DND-41 (cell line): ENCODE measurements at places on chromosomes 11 and 22.

- H3K4me1 ChIP-seq, result no peaks in the 10 kb centered on the region
- H3K27ac ChIP-seq, result no peak overlapping the region
- DNase-seq, result no peak
- H3K36me3 ChIP-seq, result no peaks in the 10 kb centered on the region
Measured at GRCh38 chr11:57260937-57261783, 24.1 kb upstream of the APLNR start.

GRCh38 chr22:23180301-23180892, at the start of gene BCR:
Gene BCR (plus strand): TSS chr22:23180509. CDS start chr22:23180961, 452 bp downstream.
- peaks cover 32% of the 10 kb centered on the region for H3K36me3 ChIP-seq
- H3K4me1 ChIP-seq, result peaks cover 59% of the 10 kb centered on the region
- peak within 1 kb of the TSS; percentile 87 for H3K4me3 ChIP-seq
- DNase-seq, result peak; percentile 62
- H3K27me3 ChIP-seq, result no peaks in the 10 kb centered on the region

GRCh38 chr11:34091825-34092224, 13.6 kb upstream of the NAT10 start:
- DNase-seq, result no peak
- H3K4me1 ChIP-seq, result no peaks in the 10 kb centered on the region
- no peak overlapping the region for H3K27ac ChIP-seq
- no peaks in the 10 kb centered on the region for H3K27me3 ChIP-seq
- H3K4me3 ChIP-seq, result no peak overlapping the region

DNA sequence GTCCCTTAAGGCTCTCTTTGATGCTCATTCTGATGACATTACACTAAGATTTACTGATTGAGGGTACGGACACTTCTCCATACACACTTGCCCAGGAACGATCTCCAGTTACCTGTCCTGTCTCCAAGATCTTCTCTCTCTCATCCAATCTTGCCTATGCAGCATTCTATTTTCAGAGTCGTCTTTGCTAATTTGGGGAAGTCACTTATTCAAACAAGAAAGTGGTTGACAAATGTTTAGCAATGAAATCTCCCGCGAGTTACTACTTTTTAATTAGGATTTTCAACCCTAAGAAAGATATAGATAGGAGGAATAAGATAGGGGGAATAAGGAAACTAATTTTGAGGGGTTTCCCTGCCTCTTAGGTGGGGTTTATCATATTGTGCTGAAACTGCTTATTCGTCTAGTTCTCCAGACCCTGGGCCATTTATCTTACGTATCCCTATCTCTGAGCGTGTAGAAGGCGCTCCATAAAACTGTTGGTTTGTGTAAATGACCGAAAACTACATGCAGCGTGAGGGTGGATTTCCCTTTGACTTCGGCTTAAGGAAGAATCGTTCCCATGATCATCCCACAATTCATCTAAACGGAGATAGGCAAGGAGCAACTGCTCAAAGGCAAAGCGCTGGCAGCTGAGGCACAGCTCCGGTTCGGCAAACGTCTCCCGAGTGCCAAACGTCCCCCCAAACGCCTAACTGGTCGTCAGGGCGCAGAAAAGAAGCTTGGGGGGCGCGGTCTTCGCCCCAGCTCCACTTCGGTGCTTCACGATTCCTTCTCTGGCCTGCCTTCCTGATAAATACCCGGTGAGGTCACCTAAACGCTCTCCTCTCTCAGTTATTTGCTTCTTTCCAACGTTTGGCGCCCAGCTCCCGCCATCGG, 804 bp downstream of the APIP start:
- peak overlapping the region; percentile 93 for H3K4me3 ChIP-seq
- DNase-seq, result no peak
- peak overlapping the region; percentile 91 for H3K27ac ChIP-seq
- H3K27me3 ChIP-seq, result no peaks in the 10 kb centered on the region
- peaks cover 16% of the 10 kb centered on the region for H3K36me3 ChIP-seq

DNA sequence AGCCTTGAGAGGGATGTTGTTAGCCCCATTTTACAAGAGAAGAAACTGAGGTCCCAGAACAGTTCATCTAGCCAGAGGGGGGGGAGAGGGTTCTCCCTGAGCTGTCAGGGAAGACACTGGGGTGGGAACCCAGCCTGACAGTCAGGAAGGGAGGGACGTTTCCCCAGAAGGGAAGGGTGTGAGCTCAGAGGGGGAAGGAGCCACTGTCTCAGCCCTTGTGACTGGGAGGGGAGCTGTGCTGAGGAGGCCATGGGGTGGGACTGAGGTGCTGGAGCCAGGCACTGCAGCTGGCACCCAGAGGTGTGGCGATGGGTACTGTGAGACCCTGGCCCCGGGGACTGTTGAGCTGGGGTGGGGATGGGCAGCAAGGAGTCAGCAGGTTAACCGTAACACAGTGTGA, 35.7 kb downstream of the DAGLA start:
- no peaks in the 10 kb centered on the region for H3K27me3 ChIP-seq
- H3K4me1 ChIP-seq, result no peaks in the 10 kb centered on the region
- no peak for DNase-seq
- no peaks in the 10 kb centered on the region for H3K36me3 ChIP-seq
- no peak overlapping the region for H3K27ac ChIP-seq
- H3K4me3 ChIP-seq, result no peak overlapping the region

- DNase-seq, result no peak
- no peak overlapping the region for H3K27ac ChIP-seq
- H3K27me3 ChIP-seq, result no peaks in the 10 kb centered on the region
- H3K36me3 ChIP-seq, result peaks cover 97% of the 10 kb centered on the region
- no peak overlapping the region for H3K4me3 ChIP-seq
- no peaks in the 10 kb centered on the region for H3K4me1 ChIP-seq
Measured at GRCh38 chr11:47726118-47726442, 10.9 kb upstream of the AGBL2 start.

GRCh38 chr22:27242917-27243589, 558.5 kb downstream of the MN1 start:
- no peak overlapping the region for H3K27ac ChIP-seq
- H3K4me3 ChIP-seq, result no peak overlapping the region
- peaks cover 5% of the 10 kb centered on the region for H3K27me3 ChIP-seq
- H3K4me1 ChIP-seq, result no peaks in the 10 kb centered on the region; the same call in 1 of the 2 replicates
- no peak for DNase-seq

DNA sequence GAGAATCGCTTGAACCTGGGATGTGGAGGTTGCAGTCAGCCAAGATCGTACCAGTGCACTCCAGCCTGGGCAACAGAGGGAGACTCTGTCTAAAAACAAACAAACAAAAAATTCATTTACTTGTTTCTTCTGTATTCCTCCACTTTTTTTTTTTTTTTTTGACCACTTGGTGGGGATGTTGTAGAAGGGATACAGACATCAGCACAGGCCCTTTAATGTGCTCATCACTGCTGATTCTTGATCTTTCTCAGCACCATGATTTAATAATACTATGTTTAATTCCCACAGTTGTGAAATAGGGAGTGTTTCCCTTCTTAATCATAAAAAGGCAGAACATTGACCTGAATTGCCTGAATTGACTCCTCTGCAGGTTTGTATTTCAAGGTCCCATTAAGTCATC, 4.5 kb downstream of the TTC9C start:
- H3K27ac ChIP-seq, result no peak overlapping the region

GRCh38 chr11:13105237-13105844, 96.2 kb downstream of the RASSF10 start:
- H3K36me3 ChIP-seq, result no peaks in the 10 kb centered on the region
- H3K27me3 ChIP-seq, result no peaks in the 10 kb centered on the region
- H3K4me1 ChIP-seq, result no peaks in the 10 kb centered on the region
- H3K4me3 ChIP-seq, result no peak overlapping the region
- H3K27ac ChIP-seq, result no peak overlapping the region
- no peak for DNase-seq
